Activated CD8-positive, alpha-beta memory T cell treated with anti-CD3 and anti-CD28 coated beads for 1 hour (primary cell): ENCODE measurements at places on chromosomes 11 and 22.

DNA sequence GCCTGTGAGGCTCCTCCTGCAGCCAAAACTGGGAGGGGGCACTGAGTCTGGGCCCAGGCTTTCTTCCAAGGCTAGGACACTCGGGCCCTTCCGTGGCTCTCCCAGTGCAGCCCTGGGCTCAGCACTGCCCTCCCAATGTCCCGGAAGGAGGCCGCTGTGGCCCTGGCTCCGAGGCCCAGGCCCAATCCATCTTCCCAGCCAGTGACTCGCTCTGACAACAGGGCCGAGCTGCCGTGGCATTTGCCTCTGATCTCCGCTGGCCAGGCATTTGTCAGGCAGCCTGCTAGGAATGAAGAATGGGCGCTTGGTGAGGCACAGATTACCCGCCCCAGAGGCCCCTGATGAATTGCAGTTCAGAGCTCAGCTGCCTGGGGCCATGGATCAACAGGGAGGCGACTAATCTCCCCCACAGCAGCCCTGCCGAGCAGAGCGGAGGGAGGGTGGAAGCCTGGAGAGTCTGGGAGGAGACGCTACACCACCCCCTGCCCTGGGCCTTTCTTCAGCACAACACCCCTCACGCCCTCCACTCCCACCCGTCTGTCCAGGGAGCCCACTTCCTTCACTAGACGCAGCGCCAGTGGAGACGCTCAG lies 8.3 kb downstream of the FXYD2 start:
- no peak for DNase-seq

- no peak for DNase-seq
These were observed 155.5 kb upstream of the NAV2 start for GRCh38 chr11:19557185-19557584.

- DNase-seq, result no peak
These were observed 14.4 kb upstream of the MN1 start for GRCh38 chr22:27815826-27816530.

- no peak for DNase-seq
These were observed 110.3 kb upstream of the CLPB start for GRCh38 chr11:72544589-72544988.

GRCh38 chr22:29049655-29050263 lies 11.9 kb downstream of the C22orf31 start:
- no peak for DNase-seq

DNA sequence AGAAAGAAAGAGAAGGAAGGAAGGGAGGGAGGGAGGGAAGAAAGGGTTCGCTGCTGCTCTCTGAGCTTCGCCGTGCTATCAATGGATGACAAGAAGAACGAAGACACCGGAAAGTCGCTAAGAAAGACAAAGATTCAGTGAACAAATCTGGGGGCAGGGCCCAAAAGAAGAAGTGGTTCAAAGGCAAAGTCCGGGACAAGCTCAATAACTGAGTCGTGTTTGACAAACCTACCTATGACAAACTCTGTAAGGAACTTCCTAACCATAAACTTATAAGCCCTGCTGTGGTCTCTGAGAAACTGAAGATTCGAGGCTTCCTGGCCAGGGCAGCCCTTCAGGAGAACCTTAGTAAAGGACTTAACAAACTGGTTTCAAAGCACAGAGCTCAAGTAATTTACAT lies 2.9 kb upstream of the TTLL1 start:
- DNase-seq, result no peak

- DNase-seq, result no peak
These were observed 16.8 kb upstream of the PITPNB start for GRCh38 chr22:27935897-27936296.

GRCh38 chr22:48307931-48308330 lies 1519.7 kb downstream of the BRD1 start:
- no peak for DNase-seq

DNA sequence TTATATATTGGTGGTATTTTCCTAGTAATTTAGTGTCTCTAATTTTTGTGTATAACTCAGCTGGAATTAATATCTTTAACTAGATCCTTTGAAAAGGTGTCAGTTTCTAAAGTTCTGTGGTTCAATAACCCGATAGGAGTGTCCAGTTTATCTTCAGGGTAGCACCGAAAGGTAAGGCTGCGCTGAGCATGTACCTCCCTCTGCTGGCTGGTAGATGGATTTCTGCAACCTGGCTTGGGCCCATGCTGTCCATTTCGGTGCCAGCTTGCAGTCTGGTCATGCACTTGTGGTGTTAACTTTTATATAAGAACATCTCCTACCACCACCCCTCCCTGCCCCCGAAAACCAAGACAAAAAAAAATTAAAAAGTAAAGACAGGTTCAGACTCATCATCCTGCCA lies 24.7 kb downstream of the EXT2 start:
- DNase-seq, result no peak

GRCh38 chr11:107263844-107264563 lies 193.6 kb downstream of the CWF19L2 start:
- no peak for DNase-seq

GRCh38 chr11:91790346-91791170 lies 434.1 kb upstream of the FAT3 start:
- DNase-seq, result no peak

DNA sequence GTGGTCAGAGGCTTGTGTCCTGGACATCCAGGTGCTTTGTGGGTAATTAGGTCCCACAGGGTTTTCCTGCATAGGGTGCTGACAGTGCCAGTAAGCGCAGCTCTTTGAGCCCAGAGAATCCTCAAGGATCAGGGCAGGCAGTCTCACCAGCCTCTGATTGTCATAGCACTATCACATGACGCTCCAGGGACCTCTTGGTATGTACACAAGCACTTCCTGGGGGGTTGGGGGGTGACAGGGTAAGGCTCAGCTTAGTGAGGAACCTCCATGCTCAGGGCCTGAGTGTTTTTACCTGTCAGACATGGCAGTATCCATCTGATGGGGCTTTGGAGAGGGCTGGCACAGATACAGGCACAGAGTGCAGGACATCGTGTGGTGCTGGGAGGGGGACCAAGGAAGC lies 27.9 kb upstream of the SUSD2 start:
- no peak for DNase-seq

DNA sequence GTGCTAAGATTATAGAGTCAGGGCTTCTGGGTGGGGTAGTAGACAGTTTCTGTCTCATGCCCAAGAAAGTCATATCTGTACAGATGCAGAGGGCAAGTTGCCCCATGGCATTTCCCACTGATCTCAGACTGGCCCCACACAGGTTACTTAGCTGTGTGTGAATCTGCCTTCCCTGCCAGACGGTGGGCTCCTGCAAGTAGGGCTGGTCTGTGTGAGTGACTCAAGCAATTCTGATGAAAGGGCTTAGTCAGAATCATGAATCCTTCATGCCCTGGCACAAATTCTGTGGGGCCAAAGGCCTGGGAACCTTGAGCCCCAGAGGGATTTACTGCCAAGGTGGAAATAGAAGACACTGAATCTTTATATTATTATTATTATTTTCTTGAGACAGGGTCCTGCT lies 30.4 kb downstream of the USH1C start:
- no peak for DNase-seq

- DNase-seq, result no peak
These were observed 2.2 kb downstream of the SLC3A2 start for GRCh38 chr11:62882788-62883501.

- no peak for DNase-seq
These were observed 11.3 kb upstream of the JHY start for GRCh38 chr11:122871302-122871701.

DNA sequence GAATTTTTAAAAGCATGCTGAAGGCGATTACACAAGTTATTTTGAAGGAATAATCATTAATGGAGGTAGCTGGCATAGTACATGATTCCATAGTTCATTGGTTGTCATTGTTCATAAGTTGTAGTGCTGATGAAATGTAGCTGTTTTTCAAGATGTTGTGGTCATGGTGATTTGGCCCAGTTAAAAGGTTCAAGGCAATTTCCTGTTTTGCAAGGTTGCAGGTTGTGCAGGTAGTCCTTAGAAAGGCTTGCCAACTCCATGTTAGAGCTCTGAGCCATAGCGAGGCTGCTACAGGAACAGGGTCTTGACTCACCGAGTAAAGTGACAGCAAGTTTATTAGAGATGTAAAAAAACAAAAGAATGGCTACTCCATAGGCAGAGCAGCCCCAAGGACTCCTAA lies 95.8 kb upstream of the CHORDC1 start:
- no peak for DNase-seq

- no peak for DNase-seq
These were observed 14.4 kb downstream of the SREBF2 start for GRCh38 chr22:41847300-41847699.

DNA sequence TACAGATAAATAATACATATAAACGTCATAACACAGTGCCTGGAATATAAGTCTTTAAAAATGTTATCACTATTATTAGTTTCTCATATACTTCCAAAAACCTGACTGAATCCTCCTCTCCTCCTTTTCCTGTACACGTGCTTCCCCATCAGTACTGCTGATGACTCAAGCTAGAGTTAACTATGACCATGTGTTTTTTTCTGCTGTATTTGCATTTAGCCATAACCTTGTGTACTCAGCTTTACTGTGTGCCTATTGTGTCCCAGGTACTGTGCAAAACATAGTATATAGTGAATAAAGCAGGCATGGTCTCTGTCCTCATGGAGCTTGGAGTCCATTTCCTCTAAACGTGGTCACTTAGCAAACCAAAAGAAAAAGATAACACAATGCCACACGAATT lies 56.5 kb upstream of the ARHGAP32 start:
- no peak for DNase-seq

GRCh38 chr11:9821008-9821752 lies 157.3 kb downstream of the SWAP70 start:
- no peak for DNase-seq

- no peak for DNase-seq
These were observed 122.9 kb downstream of the DCDC1 start for GRCh38 chr11:31246451-31247165.

- DNase-seq, result no peak
These were observed 32.8 kb upstream of the SLC22A12 start for GRCh38 chr11:64558065-64558745.

DNA sequence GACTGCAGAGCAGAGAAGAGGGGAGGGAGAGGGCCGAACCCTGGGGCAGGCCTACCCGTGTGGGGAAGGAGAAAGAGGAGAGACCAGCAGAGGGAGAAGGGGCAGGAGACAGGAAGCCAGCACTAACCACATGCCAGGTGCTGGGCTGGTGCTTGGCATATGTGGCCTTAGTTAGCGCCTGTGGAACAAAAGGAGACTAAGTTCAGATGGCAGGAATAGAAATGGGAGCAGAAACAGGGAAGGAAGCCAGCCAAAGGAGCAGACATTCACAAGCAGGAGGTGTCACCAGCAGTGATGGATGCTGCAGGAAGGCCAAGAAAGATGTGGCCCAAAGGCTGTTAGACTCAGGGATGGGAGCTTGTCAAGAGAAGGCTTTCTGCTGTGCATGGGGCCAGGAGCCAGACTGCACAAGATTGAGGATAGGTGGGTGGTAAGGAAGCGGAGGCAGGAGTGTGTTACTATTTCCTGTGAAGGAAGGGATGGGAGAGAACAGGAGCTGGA lies 26.7 kb downstream of the TREH start:
- no peak for DNase-seq
